Ovary (tissue), 10 donors: ENCODE measurements at places on chromosomes 12 and 14. TPM values are rescaled to one million over a fixed set of nuclear protein-coding genes. Genes with fewer than 3 reads are reported as not detected.

DNA sequence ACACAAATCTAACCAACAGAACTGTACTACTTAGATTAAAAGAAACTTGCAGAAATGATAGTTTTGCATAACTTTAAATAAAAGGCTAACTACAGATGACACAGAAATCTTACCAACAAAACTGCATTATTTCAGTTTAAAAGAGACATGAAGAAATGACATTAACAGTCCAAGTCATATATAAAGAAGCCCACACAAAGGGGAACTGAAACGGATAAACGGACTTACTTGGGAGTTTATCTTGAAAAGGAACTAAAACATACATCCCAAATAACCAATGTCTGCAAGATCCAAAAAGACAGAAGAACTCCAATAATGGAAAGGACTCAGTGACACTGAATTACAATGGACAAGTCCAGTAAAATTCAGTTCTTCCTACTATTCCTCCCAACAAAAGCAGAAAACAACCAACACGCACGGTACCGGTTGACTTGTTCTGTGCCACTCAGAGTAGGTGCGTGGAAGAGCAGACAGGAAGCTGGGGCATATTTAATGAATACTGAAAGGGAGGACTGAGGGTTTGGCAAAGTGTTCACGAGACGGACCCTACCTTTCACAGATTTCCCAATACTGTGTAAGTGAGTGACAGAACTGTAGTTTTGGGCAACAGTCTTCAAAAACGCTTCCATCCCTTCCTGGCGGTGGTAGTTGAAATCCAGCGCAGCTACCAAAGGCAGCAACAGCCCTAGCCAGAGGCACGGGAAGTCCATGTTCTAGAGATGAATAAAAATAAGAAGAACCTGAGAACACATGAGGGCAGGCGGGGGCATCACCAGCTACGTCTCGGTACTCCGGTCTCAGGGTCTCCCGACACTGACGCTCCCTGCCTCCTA is 627 bp downstream of the CPM start:
- no peak for DNase-seq

GRCh38 chr12:51372021-51372420 is 19.2 kb downstream of the GALNT6 start:
- DNase-seq = no peak

DNA sequence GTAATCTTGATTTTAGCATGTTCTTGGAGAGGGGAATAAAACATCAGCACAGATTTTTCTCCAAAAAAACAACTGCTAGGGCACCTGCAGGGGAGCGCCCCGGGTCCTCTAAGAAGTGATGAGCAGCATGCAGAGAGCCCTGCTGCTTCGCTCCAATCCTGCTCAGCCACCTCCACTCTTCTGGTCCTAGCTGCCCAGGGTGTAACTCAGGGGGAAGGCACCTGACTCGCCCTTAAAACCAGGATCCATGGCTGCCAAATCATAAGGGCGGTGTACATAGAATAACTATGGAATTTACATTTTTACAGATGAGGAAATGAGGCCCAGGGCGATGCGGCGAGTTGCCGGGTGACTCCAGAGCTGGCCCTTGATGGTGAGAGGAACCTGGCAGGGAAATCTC is 204.7 kb downstream of the CALM1 start:
- no peak for DNase-seq

GRCh38 chr12:99981639-99982190 is 3.0 kb downstream of the ANKS1B start:
- DNase-seq = no peak

DNA sequence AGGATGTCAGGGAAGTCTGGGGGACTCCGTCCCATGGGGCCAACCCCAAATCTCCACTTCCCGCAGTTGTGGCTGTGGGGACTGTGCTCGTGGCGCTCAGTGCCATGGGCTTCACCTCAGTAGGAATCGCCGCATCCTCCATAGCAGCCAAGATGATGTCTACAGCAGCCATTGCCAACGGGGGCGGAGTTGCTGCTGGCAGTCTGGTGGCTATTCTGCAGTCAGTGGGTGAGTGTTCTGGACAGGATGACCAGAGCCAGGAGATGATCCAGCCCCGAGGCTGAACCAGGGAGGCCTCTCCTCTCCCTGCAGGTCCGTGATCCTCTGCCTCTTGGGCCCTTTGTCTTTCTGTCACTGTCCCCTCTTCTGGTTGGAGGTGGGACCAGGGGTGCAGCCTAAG is 8.8 kb upstream of the IFI27 start:
- DNase-seq = no peak

- DNase-seq = no peak
Measured at GRCh38 chr14:69685218-69685616, 73.8 kb downstream of the SUSD6 start.

- no peak for DNase-seq
Measured at GRCh38 chr12:30755395-30755762, 628 bp upstream of the CAPRIN2 start.

- DNase-seq = peak; percentile 19
Measured at GRCh38 chr14:99512571-99513182, 31.5 kb downstream of the CCNK start.

Gene SOAT2
- polyA plus RNA-seq = 0.28 TPM

Gene TAS2R8
- not detected for polyA plus RNA-seq

Gene ELK3
- polyA plus RNA-seq = 25.8 TPM

Gene DPY19L2
- polyA plus RNA-seq = 14.2 TPM
